RPMI8226 (cell line): ENCODE measurements at places on chromosomes 4 and X.

- no peak for DNase-seq
Measured at GRCh38 chrX:22818061-22818460, 181.7 kb upstream of the DDX53 start.

DNA sequence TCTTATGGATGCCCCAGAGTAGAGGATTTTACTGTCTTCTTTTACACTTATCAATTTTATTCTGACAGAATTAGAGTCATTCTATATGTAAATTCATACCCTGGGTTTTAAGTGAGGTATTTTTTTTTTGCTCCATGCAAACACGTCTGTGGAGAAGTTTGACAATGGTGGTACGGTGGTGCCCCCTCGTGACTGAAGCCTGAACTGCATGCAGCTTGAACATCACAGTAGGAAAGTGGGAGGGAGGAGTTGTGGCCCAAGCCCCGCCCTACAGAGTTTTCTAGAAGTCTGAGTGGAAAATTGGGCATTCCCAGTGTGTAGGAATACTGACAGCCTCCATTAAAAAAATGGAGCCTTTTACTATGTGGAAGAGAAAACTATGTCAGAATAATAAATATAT lies 73.3 kb upstream of the RAB40AL start:
- peak; percentile 69 for DNase-seq

GRCh38 chrX:104929324-104929723 lies 291.2 kb downstream of the TEX13A start:
- DNase-seq: no peak

- DNase-seq: no peak
Measured at GRCh38 chr4:135741583-135741982, 1540.0 kb upstream of the PABPC4L start.

- no peak for DNase-seq
Measured at GRCh38 chrX:41276661-41277506, 57.1 kb upstream of the DDX3X start.

- no peak for DNase-seq
Measured at GRCh38 chr4:137608085-137608484, 75.8 kb upstream of the PCDH18 start.

DNA sequence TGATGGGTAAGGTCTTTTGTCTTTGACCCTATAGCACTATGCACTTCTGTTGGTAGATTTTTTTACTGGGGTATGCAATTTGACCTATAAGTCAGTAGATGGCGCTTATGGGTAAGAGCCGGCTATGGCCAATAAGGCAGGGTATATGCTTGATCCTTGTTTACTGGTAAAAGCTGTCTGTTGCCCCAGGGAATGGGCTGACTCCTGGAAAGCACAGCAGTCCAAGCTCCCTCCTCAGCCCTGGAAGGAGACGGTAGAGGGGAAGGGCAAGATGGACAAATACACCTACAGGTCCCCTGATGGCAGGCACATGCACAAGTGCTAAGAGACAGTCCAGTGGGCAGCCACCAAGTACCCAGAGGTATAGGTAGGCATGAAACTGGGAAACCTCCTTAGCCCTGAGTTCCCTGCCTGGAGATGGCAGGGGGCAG lies 63.7 kb downstream of the ADAMTS3 start:
- DNase-seq: peak; percentile 6

GRCh38 chrX:6505960-6506359 lies 29.0 kb downstream of the VCX3A start:
- no peak for DNase-seq

- DNase-seq: no peak
Measured at GRCh38 chr4:182893047-182893446, 24.1 kb downstream of the DCTD start.

DNA sequence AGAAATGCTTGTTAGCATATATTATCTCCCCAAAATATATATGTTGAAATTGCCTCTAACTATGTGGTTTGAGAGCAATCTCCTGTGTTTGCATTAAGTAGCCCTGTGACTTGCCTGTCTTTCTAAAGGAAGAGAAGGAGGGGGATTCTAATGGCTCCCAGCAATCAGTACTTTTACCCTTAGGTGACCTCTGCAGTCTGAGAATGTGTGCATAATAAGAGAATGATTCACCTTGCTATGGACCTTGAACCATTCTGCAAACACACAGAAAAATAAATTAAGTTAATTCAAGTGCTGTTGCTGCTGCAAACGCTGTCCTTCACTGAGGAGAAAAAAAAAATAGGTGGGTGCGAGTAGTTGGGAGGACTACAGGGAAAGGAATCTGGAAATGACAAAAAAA lies 322.2 kb downstream of the IQCM start:
- DNase-seq: no peak

DNA sequence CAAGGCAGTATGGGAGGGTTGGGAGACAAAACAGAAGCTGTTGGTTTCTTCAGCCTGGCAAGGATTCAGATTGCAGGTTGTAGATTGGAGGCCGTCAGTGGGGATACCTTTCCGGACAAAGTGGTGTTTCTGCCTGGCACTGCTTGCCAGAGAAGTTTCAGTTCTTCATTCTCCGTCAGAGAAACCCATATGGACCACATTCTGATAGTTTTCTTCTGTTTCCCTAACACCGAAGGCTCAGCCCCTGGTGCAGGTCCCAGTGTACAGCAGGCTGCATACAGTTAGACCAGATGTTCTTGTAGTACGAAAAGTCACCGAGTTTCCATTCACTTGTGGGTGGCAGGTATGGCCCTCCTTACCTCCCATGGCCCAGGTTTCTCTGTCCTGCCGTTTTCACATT lies 107.3 kb downstream of the PTTG2 start:
- peak; percentile 88 for DNase-seq

DNA sequence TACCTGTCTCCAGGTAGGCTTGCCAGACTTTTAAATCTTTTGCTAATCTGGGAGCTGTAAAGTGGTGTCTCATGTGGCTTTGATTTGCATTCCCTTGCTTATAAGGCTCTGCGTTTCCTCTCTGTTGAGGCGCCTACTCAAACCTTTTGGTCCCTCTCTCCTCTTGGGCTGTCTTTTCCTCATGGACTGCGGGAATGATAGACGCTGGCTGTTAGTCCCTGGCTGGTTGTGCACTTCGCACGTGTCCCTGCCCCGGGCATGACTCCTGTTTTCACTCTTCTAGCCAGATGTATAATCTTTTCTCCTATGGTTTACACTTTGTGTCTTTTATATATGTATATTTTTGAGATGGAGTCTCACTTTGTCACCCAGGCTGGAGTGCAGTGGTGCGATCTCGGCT lies 39.7 kb downstream of the RGS12 start:
- no peak for DNase-seq

GRCh38 chr4:138609943-138610350 lies 367.8 kb upstream of the SLC7A11 start:
- no peak for DNase-seq
